ENCODE measurements at places on chromosomes 3 and 15. TPM values are rescaled to one million over a fixed set of nuclear protein-coding genes. Genes with fewer than 3 reads are reported as not detected.
A peak's percentile ranks its signal among the peaks of the same experiment; 100 is the strongest.

Gene HYAL1
- not detected for total RNA-seq

Gene RPL35A
- total RNA-seq = 1,102 TPM

Gene THUMPD3
- total RNA-seq = 79.2 TPM

Gene KCNAB1
- total RNA-seq = not detected

Gene GOLGA8R
- total RNA-seq = 0.90 TPM

Gene SCN11A
- not detected for total RNA-seq

DNA sequence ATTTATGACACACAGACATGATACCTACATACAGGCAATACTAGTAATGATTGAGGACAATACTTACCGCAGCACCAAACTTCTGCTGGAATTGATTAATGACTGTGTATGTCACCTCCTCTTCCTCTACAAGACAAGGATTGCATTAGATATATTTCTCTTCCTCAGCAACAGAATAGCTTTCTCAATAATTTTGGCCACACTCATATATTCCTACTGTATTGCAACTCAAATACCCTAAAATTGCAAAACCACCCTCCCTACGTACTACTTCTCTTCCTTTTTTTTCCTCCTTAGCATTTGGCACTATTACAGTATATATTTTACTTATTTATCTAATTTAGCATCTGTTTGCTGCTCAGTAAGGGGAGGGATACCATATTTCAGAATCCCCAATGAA, 14.8 kb downstream of the EXD1 start:
- no peak for DNase-seq

- DNase-seq = no peak
Observed at GRCh38 chr3:48472673-48472922, 26.1 kb downstream of the ATRIP start.

DNA sequence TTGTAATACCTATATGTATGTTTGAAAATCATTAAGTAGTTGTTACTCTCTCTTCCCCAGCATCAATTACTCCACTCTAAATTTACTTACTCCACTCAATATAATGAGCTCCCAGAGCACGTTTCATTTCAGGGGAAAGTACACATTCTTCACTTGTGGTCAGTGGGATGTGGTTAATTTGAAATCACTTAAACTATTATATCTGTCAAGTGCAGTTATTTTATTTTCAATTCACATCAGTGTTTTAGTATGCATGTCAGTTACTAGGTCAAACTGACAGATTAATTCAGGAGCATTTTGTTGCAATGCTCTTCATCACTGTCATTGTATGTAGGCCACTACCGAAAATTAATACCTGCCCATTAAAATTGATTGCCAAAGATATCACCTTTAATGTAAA, 376.1 kb downstream of the ZIC4 start:
- DNase-seq = no peak

DNA sequence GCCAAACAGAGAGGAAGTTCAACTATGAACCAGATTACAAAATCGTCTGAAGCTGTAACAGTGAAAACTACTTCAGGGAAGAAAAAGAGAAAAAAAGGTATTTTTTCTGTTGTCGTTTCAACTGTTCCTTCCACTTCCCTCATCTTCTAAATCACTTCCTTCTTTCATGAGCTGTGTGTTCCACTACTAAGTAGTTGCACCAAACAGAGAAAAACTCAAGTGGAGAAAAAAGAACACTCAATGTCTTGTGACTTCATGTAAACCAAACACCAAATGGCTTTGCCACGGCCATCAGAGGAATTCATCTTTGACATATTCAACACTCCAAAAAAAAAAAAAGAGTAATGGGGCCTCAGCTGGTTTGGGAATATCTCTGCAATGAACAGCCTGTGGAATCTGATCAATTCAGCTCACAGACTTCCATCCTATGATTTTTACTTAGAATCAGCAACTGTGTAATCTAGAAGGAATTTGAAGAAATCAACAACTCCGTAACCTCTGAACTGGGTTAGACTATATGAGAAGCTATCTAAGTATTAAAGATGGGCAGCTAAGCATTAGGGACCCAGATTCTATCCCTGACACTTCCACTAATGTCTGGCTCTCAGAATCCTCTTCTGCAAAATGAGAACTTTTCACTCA, 47.5 kb upstream of the RNF7 start:
- DNase-seq = no peak

- DNase-seq = no peak
Observed at GRCh38 chr3:15263120-15263519, 57.1 kb downstream of the CAPN7 start.

- peak; percentile 96 for DNase-seq
Observed at GRCh38 chr3:197854596-197855343, 63.7 kb downstream of the LRCH3 start.

DNA sequence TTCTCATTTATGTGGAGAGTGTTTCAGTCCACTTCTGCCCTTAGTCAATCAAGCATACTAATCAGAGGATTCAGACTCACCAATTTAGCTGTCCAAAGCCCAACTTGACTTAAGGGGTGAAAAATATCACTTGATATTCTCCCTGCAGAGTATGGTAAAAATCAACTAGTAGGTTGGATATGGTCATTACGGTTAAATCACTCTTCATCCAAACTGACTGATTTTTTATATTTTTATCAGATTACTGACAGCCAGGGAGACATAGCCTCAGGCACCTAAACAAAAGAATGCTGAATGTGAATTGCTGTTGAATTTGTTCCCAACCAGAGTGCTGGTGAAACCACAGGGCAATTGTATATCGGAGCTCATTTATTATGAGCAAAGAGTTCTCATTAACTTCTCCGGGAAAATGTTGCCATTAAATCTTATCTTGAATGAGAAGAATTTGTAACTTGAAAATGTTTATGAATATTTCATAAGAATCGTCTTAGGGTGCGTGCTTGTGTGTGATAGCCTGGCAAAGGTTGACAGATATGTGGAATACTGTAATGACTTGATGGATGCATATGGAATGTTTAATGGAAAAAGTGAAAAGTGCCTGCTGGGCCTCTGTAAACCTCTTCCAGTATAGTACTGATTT, 411.2 kb downstream of the NAALADL2 start:
- peak; percentile 53 for DNase-seq

GRCh38 chr3:195032106-195032759, 238.7 kb downstream of the XXYLT1 start:
- no peak for DNase-seq

- no peak for DNase-seq
Observed at GRCh38 chr15:66723826-66724731, 22.0 kb downstream of the SMAD6 start.

- DNase-seq = no peak
Observed at GRCh38 chr15:70633991-70634390, 129.4 kb downstream of the UACA start.

- peak; percentile 12 for DNase-seq
Observed at GRCh38 chr15:63146684-63147083, 10.6 kb downstream of the RPS27L start.

- DNase-seq = no peak
Observed at GRCh38 chr15:72534523-72534922, 60.4 kb downstream of the ARIH1 start.

DNA sequence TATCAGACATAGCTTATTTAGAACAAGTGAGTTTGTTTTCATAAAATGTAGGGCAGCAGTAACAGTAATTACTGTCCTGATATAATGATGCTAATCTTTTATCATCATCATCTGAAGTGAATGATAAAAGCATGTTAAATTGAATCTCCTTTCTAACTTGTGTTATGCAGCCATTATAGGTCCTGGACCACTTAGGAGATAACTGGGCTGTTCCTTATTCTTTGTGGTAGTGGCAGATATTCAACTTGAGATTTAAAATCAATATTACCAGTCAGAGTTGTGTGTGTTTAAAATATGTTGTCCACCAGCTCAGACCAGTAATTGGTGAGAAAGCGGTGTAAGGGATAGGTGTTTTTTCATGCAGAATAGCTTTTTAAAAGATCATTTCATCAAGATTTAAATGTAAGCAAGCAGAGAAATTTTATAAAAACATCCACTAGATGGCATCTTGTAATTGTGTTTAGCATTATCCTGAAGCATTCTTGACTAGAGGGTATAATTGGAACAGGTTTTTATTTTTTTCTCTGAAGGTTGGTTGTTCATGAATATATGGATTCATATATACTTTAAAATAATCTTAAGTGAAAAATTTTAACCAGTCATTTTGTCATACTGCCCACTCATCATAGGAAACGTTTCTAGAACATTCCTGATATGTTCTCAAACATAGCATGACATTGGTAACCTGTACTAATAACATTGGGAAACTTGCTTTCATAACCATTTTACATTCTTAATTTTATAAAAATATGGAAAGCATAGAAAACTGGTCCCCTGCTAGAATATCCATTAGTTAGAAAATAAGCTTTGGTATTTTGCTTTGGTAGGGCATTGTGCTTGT, 153.9 kb downstream of the BBX start:
- DNase-seq = peak; percentile 61

DNA sequence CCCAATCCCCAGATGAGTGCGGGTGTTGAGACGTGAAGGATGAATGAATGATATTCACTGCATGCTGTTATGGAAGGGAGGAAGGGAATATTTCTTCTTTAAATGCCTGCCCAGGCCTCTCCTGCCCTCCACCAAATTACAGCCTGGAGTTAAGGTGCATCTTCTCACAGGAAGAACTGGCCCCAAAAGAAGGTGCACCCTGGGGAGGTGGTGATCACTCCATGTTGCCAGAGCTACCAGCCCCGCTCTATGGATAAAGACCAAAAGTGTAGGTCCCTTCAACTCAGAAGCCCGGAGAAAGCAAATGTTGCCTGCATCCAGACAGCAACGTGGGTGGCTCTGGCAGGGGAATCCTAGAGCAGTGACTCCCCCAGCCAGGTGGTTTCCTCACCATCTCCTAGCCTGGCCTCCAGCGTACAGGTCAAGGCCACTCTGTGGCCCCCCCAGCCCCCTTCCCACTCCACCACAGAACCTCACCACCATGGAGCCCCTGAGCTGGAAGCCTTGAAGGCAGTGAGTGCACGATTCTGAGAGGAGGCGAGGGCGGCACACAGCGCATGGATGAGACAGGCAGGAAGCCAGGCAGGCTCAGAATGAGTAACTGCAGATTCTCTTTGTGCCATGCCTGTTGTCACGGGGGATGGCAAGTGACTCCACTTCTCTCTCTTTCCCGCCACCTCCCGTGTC, 3.5 kb upstream of the VIPR1 start:
- DNase-seq = no peak

DNA sequence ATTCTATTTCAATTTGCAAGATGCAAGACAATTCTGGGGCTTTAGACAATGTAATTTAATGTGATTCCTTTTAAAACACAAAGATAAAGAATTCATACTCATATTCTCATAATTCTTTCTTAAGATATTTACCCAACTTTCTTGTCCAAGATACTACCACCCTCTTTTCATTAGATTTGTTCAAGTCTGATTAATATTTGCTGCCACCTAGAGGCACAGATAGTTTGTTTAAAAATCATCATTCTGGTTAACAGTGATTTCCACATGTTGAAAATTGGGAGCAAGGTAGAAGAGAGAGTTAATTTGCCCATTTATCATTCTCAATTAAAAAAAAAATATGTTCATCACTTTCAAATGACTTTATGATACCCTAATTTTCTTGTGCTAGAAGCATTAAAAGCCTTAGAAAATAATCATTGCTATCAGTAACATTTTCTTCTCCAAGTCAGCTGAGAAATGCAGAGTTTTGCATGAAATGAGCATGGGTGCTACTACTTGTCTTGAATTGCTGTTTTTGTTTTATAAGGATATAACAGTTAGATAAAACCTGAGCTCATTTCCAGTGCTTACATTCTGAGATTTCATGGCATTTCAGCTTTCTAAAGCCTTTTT, 11.6 kb downstream of the TAMM41 start:
- DNase-seq = peak; percentile 49

- DNase-seq = no peak
Observed at GRCh38 chr15:33293713-33294334, 16.9 kb upstream of the RYR3 start.

All from A673 (cell line).